ENCODE measurements at places on chromosomes 4 and X. TPM values are rescaled to one million over a fixed set of nuclear protein-coding genes. Genes with fewer than 3 reads are reported as not detected.

DNA sequence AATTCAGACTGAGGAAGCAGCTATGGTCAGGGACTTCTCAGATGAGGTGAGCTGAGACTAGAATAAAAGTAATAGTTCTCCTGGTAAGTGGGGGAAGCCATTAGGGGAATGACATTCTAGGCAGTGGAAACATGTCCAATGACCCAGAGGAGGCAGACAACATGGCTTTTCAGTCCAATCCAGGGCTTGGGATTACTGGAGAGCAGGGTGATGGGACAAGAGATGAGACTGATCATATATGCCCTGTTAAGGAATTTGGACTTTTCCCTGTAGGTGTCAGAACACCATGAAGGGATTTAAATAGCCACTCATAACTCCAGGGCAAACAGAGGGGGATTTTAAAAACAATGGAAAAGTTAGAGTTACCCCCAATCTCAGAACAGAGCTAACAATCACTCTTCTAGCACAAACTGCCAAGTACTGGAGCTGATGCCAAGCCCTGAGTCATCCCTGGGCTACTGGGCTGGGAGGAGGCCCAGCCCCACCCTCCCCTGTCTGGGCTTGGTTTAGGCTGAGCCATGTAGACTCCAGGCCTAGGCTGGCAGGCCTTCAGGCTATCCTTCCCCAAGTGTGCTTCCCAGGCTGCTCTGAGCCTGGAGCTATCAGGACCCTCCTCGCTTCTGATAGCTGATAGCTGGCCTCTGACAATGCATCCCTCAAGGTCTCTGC lies 22.7 kb upstream of the MSN start:
- no peaks in the 10 kb centered on the region for H3K4me1 ChIP-seq
- no peak for DNase-seq
- no peaks in the 10 kb centered on the region for H3K27me3 ChIP-seq
- no peak overlapping the region for H3K27ac ChIP-seq
- no peaks in the 10 kb centered on the region for H3K36me3 ChIP-seq
- H3K4me3 ChIP-seq = no peak overlapping the region

GRCh38 chr4:104756837-104757236 lies 262.1 kb upstream of the CXXC4 start:
- H3K36me3 ChIP-seq = no peaks in the 10 kb centered on the region
- H3K4me3 ChIP-seq = no peak overlapping the region
- no peaks in the 10 kb centered on the region for H3K27me3 ChIP-seq

Gene RHOXF1
- total RNA-seq = not detected

Gene IQSEC2
- total RNA-seq = 54.9 TPM

Gene GPC4
- total RNA-seq = 225 TPM

Gene AIFM1
- 52.8 TPM for total RNA-seq

Gene PRSS12
- 7.1 TPM for total RNA-seq

Measured in H1 (cell line).